ENCODE measurements at places on chromosomes 3 and 15.

DNA sequence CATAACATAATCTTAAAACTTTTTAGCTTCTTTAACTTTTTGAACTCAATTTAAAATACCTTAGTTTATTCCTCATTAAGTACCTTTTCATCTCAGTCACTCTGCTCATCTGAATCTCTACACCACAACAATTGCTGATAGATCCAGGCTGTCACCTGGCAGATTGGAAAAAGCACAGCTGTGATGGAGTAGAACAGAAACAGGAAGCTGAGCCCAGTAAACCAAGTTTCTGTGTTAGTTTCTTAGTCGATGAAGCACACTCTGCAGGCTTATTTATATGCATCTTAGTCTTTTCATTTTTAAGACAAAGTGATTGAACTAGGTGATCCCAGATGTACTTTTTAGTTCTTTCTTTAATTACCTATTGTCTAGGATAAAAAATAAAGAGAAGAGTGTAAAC is 1398.0 kb upstream of the ALCAM start:
- DNase-seq: no peak

DNA sequence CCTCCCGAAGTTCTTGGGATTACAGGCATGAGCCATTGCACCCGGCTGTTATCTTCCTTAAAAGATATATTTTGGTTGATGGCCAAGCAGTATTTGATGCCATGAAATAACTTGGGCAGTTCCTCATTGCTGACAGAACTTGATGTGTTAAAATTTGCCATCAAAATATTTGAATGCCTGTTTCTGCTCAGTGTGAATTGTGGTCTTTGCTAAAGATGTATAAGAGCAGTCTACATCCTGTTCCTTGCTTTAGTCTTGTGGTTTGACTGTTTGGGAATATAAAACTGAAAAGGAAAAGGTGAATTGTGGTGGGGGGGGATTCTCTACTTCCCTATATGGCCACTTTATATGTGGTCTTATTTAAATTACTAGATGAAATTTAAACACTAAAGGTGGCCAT is 14.0 kb downstream of the TRIM71 start:
- DNase-seq: no peak

GRCh38 chr15:98903377-98904018 is 104.1 kb downstream of the PGPEP1L start:
- DNase-seq: no peak

DNA sequence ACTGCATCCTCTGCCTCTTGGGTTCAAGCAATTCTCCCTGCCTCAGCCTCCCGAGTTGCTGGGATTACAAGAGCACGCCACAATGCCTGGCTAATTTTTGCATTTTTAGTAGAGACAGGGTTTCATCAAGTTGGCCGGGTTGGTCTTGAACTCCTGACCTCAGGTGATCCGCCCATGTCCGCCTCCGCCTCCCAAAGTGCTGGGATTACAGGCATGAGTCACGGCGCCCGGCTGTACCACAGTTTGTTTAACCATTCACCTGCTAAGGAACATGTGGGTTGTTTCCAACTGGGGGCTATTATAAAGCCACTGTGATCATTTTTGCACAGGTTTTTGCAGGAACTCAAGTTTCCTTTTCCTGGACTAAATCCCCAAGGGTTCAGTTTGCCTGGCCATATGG is 123.2 kb upstream of the RAP2B start:
- no peak for DNase-seq

DNA sequence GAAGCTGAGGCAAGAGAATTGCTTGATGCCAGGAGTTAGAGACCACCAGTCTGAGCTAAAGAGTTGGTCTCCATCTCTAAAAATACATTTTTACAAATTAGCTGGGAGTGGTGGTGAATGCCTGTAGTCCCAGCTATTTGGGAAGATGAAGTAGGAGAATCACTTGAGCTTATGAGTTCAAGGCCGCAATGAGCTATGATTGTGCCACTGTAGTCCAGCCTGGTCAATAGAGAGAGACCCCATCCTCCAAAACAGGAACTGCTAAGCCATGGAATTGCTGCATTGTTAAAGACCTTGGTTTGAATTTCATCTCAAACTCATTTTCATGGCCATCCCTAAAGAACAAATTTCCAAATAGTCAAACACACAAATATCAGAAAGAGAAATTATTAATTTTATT is 113.9 kb upstream of the AGTR1 start:
- no peak for DNase-seq

DNA sequence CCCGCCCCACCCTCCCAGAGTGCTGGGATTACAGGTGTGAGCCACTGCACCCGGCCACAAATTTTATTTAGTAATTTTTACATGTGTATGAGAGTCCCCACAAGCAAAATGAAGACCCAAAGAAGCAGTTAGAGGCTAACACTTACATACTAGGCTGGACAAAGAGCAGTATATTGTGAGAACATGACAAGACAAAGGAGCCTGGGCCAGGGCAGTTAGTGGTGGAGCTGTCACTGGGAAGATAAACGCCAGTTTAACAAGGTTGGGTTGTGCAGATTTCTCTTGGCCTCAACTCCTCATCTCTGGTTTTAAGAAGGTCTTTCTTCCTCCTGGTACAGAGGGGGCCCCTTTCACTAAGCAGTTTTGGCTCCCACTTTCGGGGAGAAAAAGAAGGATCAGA is 19.9 kb upstream of the FAM174B start:
- no peak for DNase-seq

DNA sequence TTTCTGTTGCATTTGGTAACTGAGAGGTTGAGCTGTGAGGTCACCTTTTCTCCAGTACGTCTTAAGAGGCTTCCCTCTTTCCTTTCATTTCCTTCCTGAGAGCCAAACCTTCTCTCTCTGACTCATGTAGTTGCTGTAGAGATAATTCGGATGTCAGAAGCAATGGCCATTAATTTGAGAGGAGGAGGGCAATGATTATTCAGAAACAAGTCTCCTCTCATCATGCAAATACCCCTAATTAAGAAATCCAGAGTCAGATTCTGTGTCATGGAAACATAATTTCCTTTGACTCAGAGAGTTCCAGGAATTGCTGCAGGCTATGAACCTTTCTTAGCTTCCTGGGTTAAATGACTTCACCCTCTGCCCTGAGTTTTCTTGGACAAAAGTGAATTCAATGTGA is 59.0 kb upstream of the GSK3B start:
- DNase-seq: no peak

DNA sequence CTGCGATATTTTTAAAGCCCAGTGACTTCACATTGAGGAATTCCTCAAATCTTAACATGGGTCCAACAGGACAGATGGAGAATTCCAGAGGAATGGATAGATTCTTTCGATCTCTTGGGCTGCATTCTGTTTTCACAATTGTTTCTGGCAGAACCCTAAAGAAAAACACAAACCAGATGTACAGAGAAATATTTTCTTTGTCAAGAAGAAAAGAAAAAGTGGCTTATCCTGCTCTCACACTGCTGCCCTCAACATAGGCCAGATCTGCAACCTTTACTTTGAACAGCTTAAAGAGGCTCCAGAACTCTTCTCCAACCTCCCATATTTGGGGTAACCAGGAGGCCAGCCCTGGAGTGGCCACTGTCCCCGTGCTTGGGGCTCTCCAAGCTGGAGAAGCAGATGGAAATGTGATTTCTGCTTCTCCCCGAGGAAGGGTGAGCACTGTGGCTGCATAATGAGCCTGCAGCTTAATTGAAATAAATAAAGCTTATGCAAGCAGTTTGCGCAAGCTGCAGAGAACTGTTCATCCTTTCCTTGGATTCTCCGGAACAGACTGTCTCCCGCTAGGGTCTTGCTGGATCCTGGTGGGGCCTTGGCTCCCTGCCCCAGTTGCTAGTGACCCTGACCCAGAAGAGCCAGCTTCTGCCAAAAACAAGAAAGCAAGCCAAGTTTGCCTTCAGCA is 453.2 kb upstream of the PROK2 start:
- DNase-seq: no peak

GRCh38 chr15:56160966-56161365 is 82.7 kb downstream of the RFX7 start:
- DNase-seq: no peak

- DNase-seq: no peak
These were observed 12.5 kb downstream of the STOML1 start for GRCh38 chr15:73979636-73980035.

DNA sequence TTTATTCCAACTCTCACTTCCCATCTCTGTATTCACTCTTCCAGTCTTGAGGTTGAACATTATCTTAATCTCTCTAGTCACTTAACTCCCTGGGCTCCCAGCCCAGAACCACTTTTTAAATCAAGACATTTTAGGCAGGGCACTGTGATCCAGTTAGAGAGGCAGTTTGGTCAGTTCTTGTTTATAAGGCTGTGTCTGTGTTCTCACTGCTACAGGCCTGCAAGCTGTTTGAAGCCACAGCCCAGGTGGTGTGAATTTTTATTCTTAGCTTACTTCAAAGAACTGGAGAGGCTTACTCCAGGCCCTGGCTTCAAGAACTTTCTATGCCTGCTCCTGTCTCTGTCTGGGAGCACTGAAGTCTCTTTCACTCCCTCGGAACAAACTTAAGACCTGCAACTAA is 906.1 kb downstream of the CADM2 start:
- DNase-seq: no peak

- DNase-seq: no peak
These were observed 67.2 kb downstream of the IL1RAP start for GRCh38 chr3:190581041-190581541.

DNA sequence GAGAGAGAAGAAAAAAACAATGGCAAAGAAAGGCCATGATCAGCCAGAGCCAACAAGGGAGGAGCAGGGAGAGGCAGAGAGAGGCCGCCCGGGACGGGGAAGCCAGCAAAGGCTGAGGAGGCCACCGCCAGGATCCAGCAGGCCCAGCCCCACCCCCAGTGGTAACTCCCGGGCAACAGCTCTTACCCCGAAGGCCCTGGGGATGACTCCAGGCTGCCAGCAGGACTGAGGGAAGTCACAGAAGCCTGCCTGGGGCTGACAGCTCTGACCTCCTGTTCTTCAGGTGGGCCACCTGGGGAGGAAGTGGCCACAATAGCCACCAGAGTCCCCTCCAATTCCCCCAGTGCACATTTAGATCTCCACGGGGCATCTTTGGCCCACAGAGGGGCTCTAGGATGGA is 184.3 kb upstream of the LINGO1 start:
- no peak for DNase-seq

- no peak for DNase-seq
These were observed 7.0 kb upstream of the RNF111 start for GRCh38 chr15:58980351-58980939.

DNA sequence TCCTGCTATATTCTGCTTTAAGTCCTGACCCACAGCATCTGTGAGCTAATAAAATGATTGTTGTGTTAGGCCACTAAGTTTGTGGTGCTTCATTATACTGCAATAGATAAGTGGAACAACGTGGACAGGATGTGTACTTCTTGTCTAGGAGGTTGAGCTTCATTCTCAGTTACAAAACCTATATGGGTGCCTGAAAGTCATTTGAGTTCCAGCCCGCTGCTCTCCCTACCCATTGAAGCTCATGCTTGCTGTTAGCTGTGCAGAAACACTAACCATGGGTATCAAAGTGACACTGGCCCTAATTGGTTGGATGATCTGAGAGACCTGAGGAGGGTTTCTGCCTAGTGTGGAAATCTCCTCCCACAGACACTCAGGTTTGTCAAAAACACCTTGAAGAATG is 357.2 kb downstream of the PDCD6IP start:
- no peak for DNase-seq

DNA sequence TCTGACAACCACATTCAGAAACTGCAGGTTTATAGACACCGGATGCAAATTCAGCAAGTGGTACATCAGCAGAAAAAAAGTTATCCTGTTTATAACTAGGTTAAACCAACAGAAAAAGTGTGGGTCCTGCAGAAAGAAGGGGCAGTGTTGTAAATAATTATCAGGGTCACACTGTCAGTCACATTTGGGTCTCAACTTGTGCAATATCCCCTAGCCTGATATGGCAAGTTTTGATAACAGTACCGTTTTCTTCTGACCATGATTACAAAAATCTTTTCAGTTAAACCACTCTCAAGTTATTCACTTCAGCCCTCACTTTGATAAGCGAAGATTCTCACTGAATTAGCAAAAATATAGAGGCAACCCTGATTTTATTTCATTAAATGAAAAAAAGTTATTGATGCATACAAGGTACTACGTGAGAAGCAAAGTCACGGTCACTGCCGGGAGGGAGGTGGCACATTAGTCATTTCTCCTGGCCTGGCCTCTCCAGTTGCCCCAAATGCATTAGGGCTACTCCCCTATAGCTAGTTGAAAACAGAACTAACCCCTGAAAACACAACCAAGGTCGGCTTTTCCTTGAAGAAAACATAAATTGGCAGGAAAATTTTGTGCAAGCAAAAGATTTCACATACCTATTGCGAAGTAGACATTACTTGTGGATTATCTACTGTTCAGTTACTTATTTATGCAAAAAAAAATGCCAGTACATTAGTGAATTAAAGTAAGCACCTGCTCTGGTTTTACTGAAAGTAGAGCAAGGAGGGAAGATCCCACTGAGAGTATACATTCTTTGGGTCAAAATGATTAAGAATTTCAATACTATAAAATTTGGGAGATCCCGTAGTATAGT is 28.6 kb downstream of the IL5RA start:
- no peak for DNase-seq

DNA sequence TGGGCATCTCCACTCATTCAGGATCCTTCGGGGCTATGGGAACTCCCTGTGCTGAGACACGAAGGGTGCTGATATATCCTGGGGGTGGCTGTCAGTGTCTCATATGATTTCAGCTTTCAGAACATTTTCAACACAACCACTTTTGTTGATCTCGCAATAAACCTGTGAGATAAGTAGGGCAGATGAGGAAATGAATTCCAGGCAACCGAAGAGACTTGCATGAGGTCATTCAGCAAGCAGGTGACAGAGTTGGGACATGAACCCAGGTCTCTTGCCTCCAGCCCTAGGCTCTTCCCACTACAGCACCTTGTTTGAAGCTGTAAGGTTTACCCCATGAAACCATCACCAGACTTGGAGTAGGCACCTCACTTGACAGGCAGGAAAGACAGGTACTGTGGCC is 16.6 kb downstream of the DUOX1 start:
- no peak for DNase-seq

GRCh38 chr3:13200465-13200864 is 127.2 kb upstream of the IQSEC1 start:
- DNase-seq: no peak

DNA sequence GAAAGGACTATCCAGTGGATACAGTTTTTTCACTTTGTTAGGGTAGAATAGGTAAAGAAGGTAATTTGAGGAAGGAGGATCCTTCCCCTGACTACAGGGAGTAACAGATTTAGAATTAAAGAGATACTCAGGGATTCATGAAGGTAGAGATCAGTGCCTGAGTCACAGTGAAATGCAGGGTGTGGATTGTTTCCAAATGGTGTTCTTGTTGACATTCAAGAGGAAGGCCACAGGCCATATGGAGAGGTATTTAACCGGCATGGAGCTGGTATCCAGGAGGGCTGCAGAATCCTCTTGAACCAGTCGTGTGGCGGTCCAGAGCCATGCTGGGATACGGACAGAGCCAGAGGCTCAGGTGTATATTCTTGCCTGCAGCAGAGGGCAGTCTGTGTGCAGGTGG is 28.2 kb downstream of the GYG1 start:
- no peak for DNase-seq

GRCh38 chr3:26259176-26259575 is 363.4 kb upstream of the LRRC3B start:
- no peak for DNase-seq

DNA sequence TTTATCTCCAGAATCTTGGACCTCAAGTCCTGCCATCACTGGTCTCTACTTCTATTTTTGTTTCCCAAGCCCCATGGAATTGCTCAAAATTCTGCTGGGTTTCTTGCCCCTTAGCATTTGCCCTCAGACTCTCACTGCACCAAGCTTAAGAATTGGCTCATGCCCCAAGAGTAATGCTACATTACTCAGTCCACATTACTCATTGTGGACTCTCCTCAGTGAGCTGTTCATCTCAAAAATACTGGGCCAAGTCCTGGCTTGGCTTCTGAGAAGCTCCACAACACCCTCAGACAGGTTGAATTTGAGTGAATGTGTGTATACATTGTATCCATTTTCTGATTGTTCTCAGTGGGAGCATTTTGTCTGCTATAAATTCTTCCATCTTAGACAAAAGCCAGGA is 364.4 kb upstream of the ARHGEF26 start:
- DNase-seq: no peak
